ENCODE measurements at places on chromosomes 7 and 10.

DNA sequence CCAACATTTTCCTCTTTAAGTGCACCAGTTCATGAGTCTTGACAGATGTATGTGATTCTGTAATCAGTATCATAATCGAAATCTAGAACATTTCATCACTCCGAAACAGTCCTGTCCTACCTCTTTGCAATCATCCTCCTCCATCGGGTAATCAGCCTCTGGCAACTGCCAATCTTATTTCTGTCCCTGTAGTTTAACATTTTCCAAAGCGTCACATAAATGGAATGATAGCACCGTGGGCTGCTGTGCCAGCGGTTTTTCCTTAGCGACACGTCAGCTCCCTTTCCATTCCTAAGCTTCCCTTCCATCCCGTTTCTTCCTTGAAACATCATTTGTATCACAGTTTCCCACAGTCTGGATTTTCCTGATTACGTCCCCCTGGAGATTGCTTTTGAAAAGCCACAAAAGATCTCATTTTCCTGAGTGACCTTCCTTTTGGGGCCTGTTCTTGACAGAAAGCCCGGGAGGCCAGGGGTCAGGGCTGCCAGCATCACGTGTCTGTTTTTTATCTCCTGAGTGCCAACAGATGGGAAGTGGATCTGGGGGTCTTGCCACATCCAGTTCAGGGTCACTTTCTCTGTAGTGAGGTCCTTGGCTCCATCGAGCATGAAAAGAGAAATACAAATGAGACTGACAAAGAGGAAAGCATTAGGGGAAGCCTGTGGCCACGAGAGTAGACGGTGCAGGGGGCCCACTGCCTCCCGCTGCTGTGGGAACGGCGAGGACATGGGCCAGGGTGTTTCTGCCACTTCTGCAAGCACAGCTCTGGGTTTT is 31.6 kb downstream of the TMEM120A start:
- no peak for DNase-seq

GRCh38 chr7:23490357-23491135 is 20.3 kb upstream of the IGF2BP3 start:
- peak; percentile 83 for DNase-seq

DNA sequence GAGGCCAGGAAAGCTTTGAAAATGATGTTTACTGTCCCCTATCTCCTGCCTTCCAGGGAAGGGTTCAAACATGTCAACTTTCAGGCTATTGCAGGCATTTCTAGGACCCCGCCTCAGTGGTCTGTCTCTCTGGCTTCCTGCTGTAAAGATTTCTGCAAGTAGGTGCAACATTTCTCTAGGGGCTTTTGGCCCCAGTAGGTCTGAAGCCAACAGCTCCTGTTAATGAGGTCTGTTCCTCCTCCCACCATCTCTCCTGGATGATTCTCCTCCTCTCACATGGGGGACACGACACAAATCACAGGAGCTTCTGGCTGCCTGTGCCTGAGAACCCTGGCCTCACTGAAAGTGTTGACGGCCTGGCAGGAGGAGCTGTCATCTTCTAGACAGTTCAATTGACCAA is 194.3 kb downstream of the CYP26A1 start:
- DNase-seq = no peak

GRCh38 chr7:39985398-39985918 is 35.4 kb downstream of the CDK13 start:
- DNase-seq = no peak

GRCh38 chr10:80015911-80016830 is 62.3 kb upstream of the TMEM254 start:
- no peak for DNase-seq

GRCh38 chr10:49360271-49361177 is 35.4 kb downstream of the DRGX start:
- no peak for DNase-seq
